SHP77 treated with DMSO at 0.1 percent for 48 hours (cell line): ENCODE measurements at places on chromosomes 3 and 15.

- no peak for DNase-seq
These were observed 37.0 kb upstream of the CDCP1 start for GRCh38 chr3:45182915-45183871.

DNA sequence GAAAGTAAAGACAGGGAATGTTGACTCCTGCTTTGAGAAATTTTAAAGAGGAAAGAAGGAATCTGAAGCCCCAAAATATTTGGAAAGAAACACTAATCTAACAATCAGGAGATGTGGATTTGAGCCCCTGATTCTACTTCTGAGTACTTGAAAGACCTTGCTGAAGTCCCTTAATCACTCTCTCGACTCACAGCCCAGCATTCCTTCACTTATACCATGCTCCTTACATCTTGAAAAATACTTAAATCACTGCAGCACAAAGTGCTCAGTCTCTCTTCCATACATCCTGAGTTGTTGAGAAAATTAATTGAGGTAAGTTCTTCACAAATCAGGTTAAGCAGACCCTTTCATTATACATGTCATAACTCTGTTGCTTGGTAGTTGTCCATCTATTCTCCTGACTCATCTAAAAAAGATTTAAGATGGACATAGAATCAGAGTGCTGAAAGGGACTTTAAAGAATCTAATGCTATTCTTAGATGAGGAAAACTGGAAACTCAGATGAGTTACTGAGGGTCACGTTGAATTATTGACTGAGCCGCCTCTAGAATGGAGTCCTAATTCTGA lies 72.8 kb upstream of the THSD4 start:
- DNase-seq = no peak

- no peak for DNase-seq
These were observed 1.9 kb upstream of the ICE2 start for GRCh38 chr15:60480888-60481287.

DNA sequence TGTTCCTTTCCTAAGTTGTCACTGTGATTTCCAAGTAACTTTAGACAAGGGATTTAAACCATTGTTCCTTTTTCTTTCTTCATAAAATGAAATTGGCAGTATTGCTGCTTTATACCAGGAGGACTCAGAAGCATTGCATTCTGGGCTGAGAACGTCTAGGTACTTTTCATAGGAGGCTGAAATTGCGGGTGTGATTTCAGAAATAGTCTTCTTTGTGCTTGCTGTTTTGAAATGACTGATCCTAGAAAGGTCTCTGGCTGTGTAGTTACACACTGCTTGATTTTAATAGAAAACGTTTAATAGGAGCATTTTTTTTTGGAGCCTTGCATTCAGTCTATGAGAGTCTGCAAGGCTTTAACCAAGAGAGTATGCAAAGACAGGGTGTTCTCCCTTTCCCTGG lies 56.3 kb downstream of the PPM1L start:
- no peak for DNase-seq

DNA sequence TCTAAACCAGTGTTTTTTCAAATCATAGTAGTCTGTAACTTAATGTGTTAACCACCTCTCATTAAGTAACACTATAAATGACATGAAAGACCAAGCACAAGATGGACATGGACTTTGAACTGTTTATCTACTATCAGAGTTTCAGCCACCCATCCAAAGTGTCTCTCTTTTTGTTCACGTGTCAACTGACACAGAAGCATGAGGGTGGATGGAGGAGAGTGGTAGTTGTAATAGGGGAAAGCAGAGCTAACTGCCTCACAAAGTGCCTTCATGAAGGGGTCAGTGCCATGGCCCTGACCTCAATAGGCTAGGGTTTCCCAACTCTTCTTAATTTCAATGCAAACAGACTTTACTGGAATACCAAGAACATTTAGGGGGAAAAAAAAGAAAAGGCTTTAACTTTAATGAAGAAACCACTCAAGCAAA lies 32.1 kb upstream of the TRPM7 start:
- no peak for DNase-seq

DNA sequence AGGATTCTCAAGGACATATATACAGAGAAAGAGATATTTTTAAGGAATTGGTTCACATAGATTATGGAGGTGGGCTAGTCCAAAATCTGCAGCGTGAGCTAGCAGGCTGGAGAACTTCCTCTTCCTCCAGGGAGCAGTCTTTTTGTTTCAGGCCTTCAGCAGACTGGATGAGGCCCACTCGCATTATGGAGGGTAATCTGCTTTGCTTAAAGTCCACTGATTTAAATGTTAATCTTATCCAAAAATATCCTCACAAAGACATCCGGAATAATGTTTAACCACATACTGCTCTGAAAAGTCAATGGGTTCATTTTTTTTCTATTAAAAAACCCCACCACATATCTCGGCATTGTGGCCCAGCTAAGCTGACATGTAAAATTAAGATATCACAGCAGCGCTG lies 22.2 kb upstream of the NRROS start:
- no peak for DNase-seq

- DNase-seq = no peak
These were observed 34.2 kb downstream of the LIMD1 start for GRCh38 chr3:45628746-45629145.

DNA sequence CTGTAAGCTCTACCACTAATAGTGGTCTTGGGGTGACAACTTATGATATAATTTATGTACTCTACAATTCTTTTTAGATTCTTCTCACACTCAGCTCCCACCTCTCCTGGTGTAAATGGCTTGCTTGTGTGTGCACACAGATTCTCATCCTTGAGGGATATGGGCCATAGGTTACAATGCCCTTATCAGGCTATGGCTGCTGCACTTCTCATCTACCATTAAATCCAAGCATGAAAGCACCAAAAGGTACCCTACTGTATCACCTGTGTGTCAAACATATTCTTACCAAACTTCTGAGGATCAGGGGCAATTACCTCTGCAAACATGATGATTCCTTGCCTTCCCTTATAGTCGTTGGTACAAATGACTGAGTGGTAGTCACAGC lies 891.9 kb downstream of the SQOR start:
- no peak for DNase-seq

DNA sequence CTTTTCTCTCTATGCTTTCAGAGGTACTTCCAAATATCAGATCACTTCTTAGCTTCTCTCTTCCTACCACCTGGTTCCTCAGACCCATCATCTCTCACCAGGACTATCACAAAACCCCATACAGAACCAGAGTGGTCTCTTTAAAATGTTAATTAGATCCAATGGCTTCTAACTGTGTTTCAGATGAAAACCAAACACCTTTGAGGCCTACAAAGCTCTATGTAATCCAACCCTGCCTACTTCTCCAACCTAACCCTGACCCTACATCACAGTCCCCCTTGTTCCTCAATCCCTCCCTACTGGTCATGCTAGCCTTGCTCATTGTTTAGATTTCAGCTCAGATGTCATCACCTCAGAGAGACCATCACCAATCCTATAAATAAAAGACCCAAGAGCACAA lies 34.8 kb downstream of the SUMF1 start:
- DNase-seq = no peak

DNA sequence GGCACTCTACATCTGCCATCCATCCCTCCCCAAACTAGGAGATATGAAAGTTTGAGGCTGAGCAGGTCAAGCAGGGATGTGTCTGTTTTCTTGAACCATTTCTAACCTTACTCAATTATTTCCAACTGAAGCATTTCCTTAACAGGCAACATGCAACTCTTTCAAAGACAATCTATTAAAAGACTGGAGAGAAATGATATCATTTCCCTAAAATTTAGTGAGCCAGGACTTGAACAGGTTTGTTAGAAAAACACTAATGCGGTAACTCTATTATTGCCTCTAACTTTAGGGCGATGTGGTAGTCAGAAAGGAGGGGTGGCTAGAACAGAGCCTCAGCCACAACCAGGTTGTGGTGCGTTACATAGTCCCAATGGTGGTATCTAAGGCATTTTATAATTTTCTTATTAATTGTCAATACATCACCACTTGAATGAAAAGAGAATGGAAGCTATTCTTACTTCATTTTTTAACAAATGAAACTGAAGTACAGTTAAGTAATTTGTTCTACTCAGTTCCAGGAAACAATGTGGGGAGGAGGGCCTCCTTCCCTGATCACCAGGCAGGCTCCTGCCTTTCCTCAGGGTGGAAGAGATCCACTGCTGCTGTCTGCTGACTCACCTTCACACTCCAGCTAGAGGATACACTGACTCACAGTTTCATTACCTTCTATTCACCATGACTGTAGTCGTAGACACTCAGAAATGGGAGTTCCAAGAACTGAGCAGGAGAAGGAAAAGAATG lies 22.8 kb downstream of the MYO1E start:
- DNase-seq = no peak

GRCh38 chr15:85706779-85707518 lies 87.8 kb downstream of the KLHL25 start:
- no peak for DNase-seq

GRCh38 chr3:106047221-106047620 lies 178.4 kb upstream of the CBLB start:
- DNase-seq = no peak

- no peak for DNase-seq
These were observed 426 bp downstream of the PRKCD start for GRCh38 chr3:53161450-53161819.

DNA sequence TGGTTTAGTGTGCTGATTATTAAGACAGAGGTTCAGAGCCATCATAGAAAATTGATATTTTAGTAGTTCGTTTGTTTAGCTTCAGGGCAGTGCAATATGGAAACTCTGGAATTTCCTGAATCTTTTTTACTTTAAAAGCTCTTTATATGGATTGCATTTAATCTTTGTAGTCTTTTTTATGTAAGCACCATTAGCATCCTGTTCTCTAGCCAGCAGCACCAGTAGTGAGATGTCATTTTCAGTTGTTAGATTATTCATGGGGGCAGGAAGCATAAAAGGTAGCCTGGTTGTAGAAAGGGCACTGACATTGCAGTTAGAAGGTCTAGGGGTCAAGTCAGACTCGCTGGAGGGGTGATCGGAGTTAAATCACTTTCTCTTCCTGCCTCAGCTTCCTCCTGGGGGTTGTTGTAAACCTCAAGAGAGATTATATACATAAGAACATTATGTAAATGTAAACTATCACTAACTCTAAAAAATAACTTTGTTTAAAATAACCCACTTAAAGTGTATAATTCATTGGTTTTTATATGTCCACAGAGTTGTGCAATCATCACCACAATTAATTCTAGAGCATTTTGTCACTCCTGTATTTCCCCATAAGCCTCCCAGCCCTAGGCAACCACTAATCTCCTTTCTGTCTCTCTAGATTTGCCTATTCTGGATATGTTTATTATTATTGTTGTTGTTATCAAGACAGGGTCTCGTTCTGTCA lies 31.4 kb upstream of the ITPKA start:
- no peak for DNase-seq

DNA sequence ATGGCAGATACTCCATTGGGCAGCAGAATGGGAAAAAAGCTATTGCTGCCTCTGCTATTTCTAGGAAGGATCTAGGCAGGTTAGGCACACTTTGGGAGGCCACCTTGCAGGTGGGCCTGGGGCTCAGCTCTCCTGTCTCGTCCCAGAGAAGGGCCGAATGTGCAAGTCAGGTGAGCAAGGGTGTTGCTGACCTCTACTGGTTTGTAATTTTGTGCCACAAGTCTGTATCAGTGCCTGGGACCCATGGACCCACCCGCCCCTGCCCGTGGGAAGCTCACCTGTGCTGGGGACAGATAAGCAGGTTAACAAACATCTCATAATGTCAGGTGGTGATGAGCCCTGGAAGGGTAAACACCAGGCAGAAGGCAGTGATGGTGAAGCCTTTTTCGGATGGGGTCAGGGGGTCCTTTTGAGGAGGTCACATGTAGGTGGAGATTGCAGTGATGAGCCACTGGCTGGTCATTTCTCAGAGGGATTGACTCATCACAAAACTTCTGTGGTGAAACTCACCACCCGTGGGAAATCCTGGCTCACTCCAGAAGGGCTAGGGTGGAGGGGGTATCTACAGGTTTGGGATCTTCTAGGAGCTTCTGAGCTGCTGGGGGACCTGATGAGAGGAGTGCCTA lies 161.3 kb downstream of the KLF13 start:
- no peak for DNase-seq

DNA sequence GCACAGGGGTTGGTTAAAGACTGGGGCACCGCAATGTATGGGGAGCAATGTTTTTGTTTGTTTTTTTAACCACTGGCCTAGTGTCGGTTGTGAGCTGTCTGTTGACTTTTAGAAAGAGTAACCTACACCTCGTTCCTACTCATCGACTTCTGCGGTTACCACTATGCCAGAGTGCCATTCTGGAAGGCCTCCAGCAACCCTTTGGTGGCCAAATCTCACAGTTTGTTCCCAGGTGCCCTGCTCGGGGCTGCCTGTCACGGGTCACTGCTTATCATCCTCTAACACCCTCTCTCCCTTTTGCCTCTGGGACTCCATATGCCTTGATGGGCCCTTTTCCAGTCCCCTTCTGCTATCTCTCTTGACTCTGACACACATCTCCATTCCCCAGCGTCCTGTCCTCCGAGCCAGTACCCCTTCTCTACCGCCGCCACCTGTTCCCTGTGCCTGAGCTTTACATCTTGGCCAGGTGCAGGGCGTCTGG lies 290.4 kb upstream of the C2CD4B start:
- DNase-seq = no peak

- no peak for DNase-seq
These were observed 317.2 kb upstream of the PROK2 start for GRCh38 chr3:72102112-72102616.

GRCh38 chr3:116034086-116034485 lies 410.8 kb downstream of the GAP43 start:
- no peak for DNase-seq

DNA sequence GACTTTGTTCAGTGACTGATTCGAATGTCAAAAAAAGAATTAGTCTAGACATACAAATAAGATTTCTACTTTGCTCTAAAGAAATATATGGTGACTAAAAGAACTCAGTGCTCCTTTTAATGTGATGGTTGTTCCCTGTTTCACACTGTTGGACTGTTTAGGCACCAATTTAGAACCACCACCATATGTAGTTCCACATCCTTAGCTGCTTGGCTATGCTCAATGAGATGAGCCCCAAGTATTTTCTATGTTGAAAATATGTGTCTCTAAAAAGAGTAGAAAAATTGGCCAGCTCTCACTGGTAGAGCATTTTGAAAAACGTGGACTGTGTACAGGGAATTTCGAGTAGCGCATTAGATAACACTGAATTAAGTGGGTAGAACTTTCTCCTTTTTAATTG lies 167.3 kb downstream of the GOLIM4 start:
- no peak for DNase-seq
